ENCODE measurements at places on chromosomes 2 and 18.

DNA sequence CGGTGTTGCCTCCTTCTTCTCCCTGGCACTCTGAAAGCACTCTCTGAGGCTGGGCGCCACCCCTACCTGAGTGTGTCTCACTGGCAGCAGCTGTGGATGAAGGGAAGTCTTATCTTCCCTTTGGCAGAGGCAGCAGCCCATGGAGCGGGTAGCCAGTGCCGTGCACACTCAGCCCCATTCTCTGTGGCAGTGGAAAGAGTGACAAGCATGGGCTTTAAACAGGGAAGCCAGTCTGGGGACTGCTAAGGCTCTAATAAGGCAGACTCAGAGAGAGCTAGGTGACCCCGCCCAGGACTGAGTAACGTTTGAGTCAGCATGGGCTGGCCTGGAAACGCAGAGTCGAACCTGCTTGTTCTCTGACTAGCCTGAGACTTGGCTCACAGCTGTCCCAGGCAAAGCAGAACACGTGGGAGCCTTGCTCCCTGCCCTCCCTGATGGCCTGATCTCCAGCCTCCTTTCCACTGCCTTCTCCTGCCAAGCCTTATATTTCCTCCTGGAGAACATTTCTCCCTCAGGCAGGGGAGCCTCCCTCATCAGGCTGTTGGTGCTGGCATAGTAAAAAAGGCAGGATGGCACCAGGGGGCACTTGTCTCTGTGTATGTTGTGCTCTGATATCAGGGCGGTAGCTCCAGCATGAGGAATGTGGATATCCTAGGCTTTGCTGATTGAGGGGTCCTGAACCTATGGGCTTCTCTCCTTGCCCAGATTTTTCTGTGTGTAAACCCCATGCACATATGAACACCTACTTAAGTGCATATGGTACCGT lies 93.9 kb upstream of the LGALSL start:
- DNase-seq: peak; percentile 42

DNA sequence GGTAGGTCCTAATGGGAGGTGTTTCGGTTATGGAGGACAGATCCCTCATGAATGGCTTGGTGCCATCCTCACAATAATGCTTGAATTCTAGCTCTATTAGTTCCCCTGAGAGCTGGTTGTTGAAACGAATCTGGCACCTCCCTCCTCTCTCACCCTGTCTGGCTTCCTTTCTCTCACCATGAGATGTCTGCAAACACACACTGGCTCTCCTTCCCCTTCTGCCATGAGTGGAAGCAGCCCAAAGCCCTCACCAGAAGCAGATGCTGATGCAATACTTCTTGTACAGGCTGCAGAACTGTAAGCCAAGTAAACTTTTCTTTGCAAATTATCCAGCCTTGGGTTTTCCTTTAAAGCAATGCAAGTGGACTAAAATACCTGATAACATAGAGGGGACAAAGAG lies 86.6 kb downstream of the RND3 start:
- no peak for DNase-seq

DNA sequence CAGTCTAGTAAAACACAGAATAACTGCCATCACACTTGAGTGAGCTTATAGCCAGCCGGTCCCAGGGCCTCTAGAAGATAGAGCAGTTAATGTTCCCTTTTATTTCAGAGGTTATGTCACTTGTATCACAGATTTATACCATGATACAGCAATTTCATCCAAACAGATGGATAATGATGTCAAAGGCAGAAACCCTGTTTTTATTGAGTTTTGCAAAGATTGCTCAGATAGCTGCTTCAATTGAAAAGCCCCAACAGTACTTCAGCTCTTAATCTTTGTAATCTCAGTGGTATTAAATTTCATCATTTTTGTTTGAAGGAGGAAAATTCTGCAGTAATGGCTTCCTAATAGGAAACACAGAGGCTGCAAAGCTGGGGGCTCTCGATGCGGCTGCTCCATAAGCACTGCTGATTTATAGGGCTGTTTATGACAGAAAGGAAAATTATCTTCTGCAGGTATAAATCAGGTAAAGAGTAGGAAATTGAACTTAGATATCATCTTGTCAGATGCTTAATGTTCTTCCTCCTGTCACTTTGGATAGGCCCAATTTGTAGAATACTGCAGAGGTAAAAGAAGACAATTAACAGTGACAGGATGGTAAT lies 112.3 kb downstream of the LNPK start:
- no peak for DNase-seq

GRCh38 chr2:230602562-230603230 lies 109.9 kb upstream of the CAB39 start:
- DNase-seq: peak; percentile 67

GRCh38 chr2:42927334-42928160 lies 135.2 kb upstream of the HAAO start:
- DNase-seq: no peak

DNA sequence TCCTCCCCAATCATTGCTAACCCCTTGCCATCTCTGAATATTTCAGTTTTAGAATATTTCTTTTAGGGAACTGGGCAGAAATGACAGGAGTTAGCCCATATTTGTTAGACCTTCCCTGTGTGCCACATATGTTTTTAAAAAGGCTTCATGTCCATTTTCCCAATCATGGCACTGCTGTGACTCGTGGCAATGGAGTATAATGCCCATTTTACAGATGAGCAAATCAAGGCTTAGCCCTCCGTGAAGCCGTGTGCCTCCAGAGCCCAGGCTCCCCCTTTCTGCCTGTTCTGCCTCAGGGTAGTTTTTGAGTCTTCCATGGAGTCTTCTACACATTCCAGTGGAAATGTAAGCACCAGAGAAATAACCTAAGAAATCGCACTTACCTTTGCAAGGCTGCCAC lies 130.1 kb downstream of the KCTD1 start:
- no peak for DNase-seq

DNA sequence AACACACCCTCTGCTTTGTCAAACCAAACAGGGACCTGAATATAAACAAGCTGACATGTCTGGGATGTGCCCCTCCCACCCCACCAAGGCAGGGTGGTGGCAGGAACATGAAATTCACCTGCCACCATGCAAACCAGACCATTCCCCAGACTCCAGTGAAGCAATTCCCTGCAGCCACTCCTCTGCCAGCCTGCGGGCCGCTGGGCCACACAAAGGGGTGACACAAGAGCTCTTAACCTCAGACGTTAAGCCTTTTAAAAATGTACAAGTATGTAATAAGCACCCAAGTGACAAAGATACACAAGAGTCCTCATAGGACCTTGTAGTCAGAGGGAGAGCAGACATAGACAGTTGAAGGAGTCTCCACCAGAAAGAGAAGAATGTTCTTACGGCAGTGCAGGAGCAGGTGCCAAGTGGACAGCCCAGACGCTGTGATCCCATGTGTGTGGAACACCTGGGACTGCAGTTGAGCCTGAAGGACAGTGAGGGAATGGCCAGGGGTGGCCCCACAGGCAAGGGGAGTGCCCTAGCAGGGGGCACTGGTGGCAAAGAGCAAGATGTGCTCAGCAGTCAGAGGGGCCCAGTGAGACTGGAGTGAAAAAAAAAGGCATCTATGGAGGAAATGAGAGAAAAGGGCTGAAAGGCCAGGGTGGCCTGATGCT lies 36.9 kb downstream of the CRACDL start:
- no peak for DNase-seq

- no peak for DNase-seq
Observed at GRCh38 chr2:213189001-213189899, 37.8 kb upstream of the IKZF2 start.

GRCh38 chr2:68157002-68157401 lies 686 bp upstream of the PNO1 start:
- no peak for DNase-seq

DNA sequence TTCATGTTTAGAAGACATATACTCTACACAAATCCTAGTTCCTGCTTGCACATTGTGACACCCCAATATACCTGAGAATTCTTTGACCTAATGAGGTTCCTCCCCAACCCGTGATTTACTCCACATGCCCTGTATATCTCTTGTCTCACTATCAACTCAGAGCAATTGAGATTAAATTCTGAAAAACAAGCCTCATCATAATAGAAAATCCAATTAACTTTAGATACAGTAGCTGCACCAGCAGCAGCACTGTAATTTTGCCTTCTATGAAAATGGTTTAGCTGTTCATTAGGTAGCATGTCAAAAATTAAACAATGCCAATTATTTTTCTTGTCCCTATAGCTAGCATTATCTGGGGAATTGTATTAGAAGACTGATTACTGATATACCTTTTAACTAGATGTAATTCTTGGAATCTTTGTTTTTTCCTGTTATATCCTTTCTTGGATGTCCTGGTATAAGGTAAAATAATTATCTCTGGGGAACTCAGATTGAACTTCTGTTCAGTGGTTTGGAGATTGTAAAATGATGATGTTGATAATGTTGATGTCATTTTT lies 218.9 kb upstream of the TANK start:
- no peak for DNase-seq

GRCh38 chr18:74478880-74479279 lies 17.3 kb upstream of the CNDP2 start:
- DNase-seq: no peak
